NCI-H1048 (cell line): ENCODE measurements at places on chromosomes 6 and 20.

- no peak for DNase-seq
Measured at GRCh38 chr20:54043076-54043967, 27.1 kb downstream of the BCAS1 start.

- DNase-seq, result no peak
Measured at GRCh38 chr6:167287513-167288048, 3.5 kb upstream of the UNC93A start.

DNA sequence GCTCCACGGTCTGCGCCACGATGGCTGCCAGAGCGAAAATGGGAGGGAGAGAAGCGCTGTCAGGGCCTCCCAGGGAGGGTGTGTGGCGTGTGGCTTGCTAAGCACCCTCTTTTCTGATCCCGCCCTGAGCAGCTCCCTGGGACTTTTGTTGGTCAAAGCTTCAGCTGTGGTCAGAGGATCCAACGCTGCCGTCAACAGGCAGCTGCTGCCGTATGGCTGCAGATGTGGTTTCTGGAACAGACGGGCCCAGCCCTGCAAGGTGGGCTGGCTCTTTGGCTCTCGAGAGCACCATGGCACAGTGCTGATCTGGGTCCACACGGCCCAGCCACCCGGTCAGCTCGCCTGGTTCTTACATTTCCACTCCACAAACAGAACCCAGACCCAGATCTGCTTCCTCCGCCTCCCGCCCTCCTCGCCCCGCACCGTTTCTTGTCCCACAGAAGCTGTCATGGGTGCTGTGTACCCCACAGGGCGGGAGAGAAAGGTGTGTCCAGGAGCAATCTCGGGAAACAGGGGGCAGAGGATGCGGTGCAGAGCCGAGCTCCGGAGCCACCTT, 86.0 kb upstream of the BHLHE23 start:
- DNase-seq, result no peak

- no peak for DNase-seq
Measured at GRCh38 chr6:139940741-139941729, 566.6 kb upstream of the CITED2 start.

DNA sequence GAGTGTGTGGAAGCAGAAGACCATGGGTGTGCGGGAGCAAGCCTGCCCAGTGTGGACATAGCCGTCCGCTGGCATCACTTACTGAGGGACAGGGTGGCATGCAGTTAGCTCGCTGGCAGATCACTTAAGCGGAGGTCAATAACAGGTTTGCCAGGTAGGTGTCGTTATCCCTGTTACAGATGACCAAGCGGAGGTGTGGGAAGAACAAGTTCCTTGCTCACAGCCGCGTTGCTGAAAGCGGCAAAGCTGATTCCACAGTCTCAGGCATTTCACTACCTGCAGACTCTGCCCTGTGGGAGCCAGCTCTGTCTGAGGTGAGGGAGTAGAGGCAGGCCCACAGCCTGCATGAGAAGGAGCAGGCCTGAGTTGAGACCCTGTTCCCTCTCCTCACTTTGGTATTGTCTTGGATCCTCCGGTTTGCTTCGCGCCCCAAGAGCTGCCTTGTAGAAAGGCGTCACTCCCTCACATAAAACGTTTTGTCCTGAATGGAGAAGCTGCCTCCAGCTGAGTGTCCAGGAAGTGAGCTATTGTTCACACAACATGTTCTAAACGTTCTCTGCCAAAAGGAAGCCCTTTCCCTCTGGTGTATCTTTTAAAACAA, 96.9 kb downstream of the TCP11 start:
- no peak for DNase-seq

DNA sequence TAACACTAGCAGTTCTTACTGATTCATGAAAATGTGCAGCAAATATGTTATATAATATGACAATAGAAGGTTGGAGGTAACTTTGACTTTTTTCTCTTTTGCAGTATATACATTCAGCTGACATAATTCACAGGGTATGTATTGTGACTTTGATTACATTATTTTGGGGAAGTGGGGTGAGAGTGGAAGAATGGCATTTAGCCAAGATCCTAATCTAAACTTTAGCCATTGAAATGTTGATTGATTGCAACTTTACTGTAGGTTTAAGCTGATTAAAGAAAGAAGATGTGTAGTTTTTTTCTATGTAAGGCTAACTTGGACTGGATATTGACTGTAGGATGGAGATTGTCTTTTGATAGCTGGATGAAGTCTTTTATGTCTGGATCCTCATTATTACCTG, 46.0 kb downstream of the MAPK14 start:
- no peak for DNase-seq

DNA sequence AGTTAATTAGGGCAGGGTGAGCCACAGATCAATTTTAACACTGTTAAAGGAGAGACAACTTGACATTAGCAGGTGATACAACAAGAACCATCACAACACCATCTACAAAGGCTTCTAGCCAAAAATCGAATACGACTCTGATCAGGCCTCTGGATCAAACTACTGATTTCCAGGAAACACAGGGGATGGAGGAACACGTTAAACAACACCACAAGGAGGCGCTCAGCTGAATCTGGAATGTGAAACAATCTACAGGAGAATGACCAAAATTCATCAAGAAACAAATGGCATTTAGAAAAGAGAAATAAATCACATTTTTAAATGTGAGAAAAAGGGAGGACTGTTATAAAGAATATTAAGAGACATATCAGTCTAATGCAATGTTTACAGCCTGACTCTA, 13.5 kb upstream of the MAFB start:
- no peak for DNase-seq

GRCh38 chr6:33248643-33248931, 23.1 kb downstream of the VPS52 start:
- no peak for DNase-seq

DNA sequence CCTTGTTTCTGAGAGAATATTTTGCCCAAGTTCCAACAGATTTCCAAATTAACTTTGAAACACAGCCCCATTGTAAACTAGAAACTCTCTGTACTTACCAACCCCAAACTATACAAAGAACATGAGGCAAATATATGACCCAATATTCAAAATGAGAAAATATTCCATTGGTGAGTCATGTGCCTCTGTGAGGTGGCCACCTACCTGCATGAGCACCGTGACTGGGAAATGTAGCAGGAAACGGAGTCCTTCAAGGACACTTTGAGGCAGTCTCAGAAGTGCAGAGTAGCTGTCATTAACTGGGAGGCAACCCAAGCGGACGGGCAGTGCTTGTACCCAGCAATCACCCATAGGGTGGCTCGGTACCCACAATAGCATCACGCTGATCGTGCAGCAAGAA, 335.5 kb upstream of the NOX3 start:
- DNase-seq, result no peak

- DNase-seq, result no peak
Measured at GRCh38 chr6:17240803-17241500, 40.2 kb upstream of the RBM24 start.

GRCh38 chr20:910870-911770, 5.0 kb downstream of the ANGPT4 start:
- no peak for DNase-seq

- DNase-seq, result no peak
Measured at GRCh38 chr6:125228981-125229479, 72.7 kb downstream of the HDDC2 start.

DNA sequence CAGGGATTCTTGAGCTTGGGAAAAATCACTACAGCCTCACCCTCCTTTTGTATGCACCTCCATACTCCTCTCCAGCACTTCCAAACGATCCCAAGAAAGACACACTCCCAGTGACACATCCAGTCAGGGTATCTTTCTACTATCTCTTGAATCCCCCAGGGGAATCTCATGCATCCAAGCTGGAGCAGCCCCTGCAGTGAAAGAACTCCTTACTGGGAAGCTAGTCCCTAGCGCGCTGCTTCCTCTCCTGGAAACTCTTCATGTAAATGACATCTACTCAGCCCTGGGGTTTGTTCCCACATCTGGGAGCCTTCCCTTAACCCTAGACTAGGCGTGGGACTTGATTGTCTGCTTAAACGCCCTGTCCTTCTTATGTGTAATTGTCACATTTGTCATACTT, 329.1 kb upstream of the QKI start:
- no peak for DNase-seq

DNA sequence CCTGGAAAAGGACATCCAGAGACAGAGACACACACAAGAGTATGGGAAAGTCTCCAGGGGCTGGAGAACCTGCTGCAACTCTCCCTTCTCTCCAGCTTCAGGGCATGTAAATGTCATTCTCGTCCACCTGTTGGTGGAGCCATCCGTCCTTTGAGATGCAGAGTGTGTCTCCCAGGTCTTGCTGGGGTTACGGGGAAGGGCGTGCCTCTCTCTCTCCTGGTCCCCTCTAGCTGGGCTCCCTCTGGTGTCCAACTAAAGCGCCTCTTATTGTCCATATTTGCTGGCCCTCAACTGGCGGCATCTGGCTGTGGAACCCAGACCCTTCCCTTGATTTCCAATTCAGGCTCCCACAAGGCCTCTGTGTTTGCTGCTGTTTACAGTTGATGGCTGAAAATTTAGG, 244.1 kb downstream of the BMP7 start:
- no peak for DNase-seq

DNA sequence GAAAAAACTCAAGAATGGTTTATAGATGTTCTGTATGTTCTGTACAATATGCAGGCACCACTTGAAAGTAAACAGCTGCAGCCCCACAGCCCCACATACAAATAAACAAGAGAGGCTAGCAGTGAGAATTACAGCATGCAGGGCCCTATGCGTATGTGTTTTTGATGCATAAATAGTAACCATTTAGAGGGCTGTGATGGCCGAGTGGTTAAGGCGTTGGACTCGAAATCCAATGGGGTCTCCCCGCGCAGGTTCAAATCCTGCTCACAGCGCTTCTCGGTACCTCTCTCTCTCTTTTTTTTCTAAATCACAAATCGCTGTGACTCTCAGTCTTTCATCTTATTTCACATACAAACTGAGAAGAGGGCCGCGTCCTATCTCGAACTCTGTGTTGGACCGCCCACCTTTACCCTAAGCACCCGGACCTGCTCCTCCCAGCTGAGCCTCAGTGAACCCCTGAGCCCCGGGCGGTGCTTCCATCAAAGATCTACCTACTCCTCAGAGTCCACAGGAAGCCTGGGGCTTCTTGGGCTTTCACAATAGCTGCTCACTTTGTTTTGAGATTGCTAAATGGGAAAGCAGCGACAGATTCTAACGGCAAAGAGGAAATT, 37.7 kb upstream of the PRSS16 start:
- no peak for DNase-seq

DNA sequence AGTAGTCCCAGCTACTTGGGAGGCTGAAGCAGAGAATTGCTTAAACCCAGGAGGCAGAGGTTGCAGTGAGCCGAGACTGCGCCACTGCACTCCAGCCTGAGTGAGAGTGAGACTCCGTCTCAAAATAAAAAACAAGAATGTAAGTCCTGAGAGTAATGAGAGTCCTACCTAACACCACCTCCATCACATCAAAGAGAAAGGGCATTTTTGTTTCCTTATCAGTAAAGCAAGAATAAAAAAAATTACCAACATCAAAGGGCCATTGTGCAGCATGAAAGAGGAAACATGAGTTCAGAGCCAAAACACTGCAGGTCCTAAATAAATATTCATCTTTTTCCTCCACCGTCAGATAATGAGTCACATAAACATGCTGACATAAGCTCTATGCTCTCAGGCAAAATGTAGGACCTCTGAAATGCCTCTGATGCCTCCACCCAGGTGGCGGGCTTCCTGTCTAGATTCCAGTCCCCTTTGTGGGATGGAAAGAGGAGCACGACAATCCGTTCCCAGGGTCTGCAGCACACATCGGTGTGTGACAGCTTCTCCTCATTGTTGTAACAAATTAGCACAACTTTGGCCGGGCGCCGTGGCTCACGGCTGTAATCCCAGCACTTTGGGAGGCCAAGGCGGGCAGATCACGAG, 7.2 kb downstream of the ATP9A start:
- DNase-seq, result no peak

DNA sequence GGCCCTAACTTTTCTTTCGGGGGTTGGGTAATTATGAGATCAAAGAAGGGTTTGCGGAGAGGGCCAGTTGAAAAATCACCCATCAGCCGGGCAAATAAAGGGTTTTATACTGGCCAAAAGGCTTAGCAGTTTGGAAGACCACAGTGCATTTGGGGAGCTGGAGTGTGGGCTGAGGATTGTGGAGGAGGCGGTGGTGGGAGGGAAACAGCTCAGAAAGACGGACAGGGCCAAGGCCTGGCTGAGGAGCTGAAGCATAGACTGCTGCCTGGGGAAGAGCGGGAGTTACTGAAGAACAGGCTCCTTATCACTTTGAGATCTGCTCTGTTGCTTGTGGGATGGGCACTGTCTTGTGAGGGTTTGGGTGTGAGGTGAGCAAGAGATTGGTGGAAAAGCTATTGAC, 144.2 kb downstream of the CARMIL1 start:
- DNase-seq, result no peak

DNA sequence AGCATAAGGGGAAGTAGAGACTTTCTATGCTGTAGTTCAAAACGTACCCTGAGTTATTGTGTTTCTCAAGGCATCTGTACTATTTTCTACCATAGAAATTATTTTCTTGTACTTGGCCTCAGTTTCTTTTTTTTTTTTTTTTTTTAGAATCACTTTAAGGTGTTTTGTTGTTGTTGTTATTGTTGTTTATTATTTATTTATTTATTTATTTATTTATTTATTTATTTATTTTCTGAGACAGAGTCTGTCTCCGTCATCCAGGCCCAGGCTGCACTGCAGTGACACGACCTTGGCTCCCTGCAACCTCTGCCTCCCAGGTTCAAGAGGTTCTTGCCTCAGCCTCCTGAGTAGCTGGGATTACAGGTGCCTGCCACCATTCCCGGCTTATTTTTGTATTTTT, 179.1 kb downstream of the GRIK2 start:
- DNase-seq, result no peak

DNA sequence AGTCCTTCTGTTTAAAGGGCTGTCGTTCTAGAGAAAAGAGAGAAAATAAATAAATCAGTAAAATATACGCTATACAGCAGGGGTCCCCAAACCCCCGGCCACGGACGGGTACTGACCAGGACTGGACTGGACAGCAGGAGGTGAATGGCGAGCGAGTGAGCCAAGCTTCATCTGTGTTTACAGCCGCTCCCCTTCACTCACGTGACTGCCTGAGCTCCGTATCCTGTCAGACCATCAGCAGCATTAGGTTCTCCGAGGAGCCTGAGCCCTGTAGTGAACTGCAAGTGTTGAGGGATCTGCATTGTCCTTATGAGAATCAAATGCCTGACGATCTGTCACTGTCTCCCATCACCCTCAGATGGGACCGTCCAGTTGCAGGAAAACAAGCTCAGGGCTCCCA, 76.5 kb downstream of the ZNF217 start:
- DNase-seq, result no peak

DNA sequence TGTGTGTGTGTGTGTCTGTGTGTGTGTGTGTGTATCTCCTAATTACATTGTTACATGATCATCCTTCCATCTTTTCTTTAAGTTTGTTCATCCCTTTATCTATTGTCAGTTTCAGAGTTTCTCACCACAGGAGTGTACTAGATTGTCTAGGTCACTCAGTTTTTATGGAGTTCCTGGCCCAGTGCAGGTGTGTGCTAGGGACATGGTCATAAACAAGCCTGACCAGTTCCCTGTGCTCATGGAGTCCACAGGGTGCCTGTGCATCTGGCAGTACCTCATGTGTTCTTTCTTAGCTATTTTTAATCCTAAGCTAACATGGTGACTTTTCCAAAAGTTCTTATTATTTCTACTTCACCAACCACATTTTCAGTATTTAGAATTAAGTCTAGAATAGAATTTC, 43.9 kb downstream of the PHACTR2 start:
- no peak for DNase-seq
